ENCODE measurements at places on chromosomes 16 and 17.

DNA sequence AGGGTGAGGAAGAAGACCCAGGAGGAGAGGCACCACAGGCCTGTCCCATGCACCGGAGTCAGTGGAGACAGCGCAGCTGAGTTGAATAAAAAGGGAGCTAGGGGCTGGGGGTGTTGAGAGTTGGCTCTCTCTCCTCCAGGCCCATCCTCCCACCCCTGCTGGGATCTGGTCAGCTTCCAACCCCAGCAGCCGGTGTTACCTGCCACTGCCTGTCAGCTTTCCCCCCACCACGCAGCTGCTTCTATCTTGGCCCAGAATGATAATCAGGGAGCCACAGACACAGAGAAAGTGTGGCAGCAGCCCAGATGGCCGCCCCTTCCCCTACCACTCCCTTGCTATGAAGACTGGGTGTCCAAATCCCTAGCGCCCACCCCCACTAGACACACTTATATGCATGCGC lies 120.6 kb upstream of the RPL38 start:
- no peak for DNase-seq

- no peak for DNase-seq
These were observed 15.1 kb downstream of the NQO1 start for GRCh38 chr16:69711115-69711740.

- DNase-seq = no peak
These were observed 139.4 kb downstream of the CCDC182 start for GRCh38 chr17:57605675-57606105.

- peak; percentile 47 for DNase-seq
These were observed 138.0 kb upstream of the NUDT7 start for GRCh38 chr16:77584205-77584859.

- DNase-seq = no peak
These were observed 38.4 kb upstream of the IRF8 start for GRCh38 chr16:85860413-85861094.

DNA sequence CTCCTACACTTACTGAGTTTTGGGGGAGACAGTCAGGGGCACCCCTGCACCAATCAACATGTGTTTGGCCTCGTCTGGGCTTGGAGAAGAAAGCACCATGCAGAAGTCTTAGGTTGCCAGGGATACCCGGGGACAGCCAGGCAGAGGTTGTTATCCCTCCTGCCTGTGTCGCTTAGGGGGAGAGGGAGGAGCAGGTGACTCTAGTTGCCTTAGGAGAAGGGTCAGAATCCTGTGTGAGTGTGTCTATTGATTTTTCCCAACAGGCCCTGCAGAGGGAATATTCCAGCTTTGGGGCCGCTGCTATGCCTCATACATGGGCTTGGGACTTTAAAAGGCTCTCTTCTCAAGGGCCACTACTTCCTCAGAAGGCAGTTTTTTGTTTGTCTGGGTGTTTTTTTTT lies 89.1 kb downstream of the RGS9 start:
- DNase-seq = no peak
